ENCODE measurements at places on chromosomes 5 and 9.

- no peak for DNase-seq
Observed at GRCh38 chr5:6582507-6583048, 50.3 kb downstream of the NSUN2 start.

DNA sequence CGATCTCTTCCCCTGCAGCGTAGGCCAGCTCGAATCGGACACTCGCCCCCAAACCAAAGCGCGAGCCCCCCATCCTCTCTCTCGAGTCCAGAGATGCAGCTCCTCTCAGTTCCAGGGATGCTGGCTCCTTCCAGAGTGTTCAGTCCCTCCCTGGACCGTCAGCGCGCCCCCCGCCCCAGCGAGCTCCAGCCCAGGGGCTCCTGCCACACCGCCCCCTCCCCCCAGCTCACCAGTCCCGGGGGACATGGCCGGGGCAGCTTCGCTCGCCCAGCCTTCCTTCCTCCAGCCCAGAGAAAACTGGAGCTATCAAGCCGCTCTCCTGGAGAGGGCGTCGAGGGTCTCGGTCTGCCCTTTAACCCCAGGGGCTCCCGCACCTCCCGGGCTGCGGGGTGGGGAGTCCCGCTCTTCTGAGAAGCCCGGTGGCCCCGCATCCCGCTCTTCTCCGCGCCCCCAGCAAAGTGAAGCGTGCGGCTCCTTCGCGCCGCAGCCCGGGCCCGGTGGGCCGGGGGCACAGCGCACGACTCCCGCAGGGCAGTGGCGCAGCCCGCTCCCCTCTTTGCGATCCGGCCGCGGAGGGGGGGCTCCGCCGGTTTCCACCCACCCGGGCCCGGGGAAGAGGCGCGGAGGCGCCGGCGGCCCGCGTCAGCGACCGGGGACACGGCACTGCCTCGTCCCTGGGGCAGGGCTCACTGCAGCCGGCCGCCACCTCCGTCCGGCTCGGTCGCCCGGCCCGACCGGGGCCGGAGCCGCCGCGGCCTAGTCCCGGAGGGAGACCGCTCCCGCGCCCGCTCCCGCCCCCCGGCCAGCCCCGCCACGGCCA is 587 bp downstream of the MIER3 start:
- DNase-seq = no peak

GRCh38 chr5:965604-966344 is 42.8 kb upstream of the NKD2 start:
- DNase-seq = no peak

- no peak for DNase-seq
Observed at GRCh38 chr5:176400382-176401156, 12.0 kb downstream of the HIGD2A start.

DNA sequence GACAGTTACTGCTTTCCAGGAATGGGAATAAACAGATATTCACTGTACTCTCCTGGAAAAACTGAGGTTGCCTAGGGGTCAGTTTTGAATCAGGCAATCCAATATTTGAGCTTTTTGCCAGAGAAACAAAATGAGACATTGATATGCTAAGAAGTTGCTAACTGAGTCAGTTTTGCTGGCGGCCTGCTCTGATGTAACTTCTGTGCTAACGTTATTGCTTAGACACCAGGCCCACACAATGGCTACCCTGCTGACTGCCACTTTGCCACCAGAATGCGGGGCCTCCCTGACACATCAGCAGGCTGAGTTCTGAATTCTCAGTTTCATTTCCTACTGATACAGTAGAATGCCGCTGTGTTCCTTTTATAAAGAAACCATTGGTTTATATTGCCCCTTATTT is 18.2 kb upstream of the ZNF618 start:
- no peak for DNase-seq

GRCh38 chr5:135375040-135375793 is 23.8 kb downstream of the MACROH2A1 start:
- DNase-seq = no peak

- no peak for DNase-seq
Observed at GRCh38 chr5:161857358-161857757, 9.4 kb downstream of the GABRA1 start.

- no peak for DNase-seq
Observed at GRCh38 chr9:129822898-129823541, 916 bp downstream of the TOR1A start.

GRCh38 chr9:136047775-136048559 is 47.1 kb downstream of the NACC2 start:
- DNase-seq = no peak

- DNase-seq = no peak
Observed at GRCh38 chr9:90801973-90802322, 329 bp downstream of the SYK start.

Measured in HS-5 (cell line).